Right renal pelvis (tissue), 4 donors: ENCODE measurements at places on chromosomes 13 and 19. TPM values are rescaled to one million over a fixed set of nuclear protein-coding genes. Genes with fewer than 3 reads are reported as not detected.

ABCC4 gene
- polyA plus RNA-seq = 23.2 TPM

NEK5 gene
- polyA plus RNA-seq = 3.4 TPM

CAPN12 gene
- polyA plus RNA-seq = 6.4 TPM

RFC3 gene
- 32.4 TPM for polyA plus RNA-seq

ZNF430 gene
- 9.8 TPM for polyA plus RNA-seq

KLK4 gene
- not detected for polyA plus RNA-seq

TMC4 gene
- 26.9 TPM for polyA plus RNA-seq

TMEM150B gene
- polyA plus RNA-seq = 1.5 TPM

ZNF253 gene
- polyA plus RNA-seq = 27.9 TPM

SIGLEC7 gene
- polyA plus RNA-seq = 0.62 TPM

SIGLEC12 gene
- not detected for polyA plus RNA-seq

CD70 gene
- not detected for polyA plus RNA-seq
